ENCODE measurements at places on chromosomes 13 and 19.

GRCh38 chr13:50805805-50806204 lies 37.7 kb downstream of the DLEU7 start:
- DNase-seq, result no peak

- no peak for DNase-seq
These were observed 1.0 kb downstream of the FBL start for GRCh38 chr19:39845172-39845571.

- DNase-seq, result peak; percentile 30
These were observed 11.1 kb upstream of the GTF2F2 start for GRCh38 chr13:45109102-45109720.

- DNase-seq, result no peak
These were observed 234.2 kb downstream of the PCDH17 start for GRCh38 chr13:57865600-57866294.

- no peak for DNase-seq
These were observed 6.4 kb downstream of the COMP start for GRCh38 chr19:18784786-18785120.

- no peak for DNase-seq
These were observed 1.1 kb downstream of the NLRP11 start for GRCh38 chr19:55830656-55831055.

DNA sequence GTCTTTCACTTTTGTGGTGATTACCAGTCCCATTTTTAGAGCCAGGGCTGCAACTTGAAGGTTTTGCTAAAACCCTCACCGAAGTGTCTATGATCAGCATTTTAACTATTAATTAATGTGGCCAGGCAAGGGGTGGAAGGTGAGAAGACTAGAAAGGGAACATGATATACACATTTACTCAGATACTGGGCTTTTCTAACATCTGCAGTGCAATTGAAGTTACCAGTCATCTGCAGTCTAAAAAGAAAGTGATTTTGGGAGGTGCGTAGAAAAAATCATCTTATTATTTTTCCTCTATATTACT lies 481 bp downstream of the ALOX5AP start:
- no peak for DNase-seq

DNA sequence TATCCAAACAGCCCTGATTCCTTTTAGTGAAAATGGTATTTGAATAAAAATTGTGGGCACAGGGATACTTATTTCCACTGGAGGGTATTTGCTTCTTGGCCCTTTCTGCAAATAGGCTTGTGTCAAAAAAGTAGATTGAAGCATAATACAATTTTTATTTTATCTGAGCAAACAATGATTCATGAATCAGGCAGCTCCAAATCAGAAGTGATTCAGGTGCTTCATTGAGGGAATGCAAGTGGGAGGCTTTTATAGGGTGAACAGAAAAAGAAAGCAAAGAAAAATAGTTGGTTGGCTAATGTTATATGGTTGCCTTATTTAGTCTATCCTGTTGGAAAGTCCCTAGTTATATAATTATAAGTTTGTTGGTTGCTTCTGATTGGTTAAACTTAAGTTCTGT lies 117.9 kb downstream of the ITGBL1 start:
- DNase-seq, result no peak

GRCh38 chr19:50461066-50461875 lies 15.0 kb upstream of the EMC10 start:
- peak; percentile 73 for DNase-seq

- DNase-seq, result peak; percentile 38
These were observed 748 bp downstream of the LMNB2 start for GRCh38 chr19:2455851-2456570.

- no peak for DNase-seq
These were observed 7.2 kb downstream of the ACTN4 start for GRCh38 chr19:38654628-38655055.

DNA sequence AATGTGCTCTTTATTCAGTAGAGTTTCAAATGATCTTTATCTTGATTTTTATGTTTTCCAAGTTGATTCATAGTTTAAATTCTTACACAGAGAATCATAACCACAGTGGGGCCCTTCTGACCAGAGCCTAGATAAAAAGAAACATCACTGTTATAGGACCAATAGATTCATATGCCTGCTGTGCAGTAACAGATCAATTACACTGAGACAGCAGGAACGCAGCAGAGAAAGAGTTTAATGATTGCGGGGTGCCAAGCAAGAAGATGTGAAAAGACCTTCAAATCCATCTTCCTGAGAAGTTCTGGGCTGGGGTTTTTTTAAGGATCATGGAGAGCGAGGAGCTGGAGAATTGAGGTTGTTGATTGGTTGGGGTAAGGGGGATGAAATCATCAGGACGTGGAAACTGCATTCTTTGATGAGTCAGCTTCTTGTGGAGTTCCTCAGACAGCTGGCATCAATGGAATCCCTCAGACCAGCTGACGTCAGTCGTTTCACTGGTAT lies 346.6 kb downstream of the TBC1D4 start:
- no peak for DNase-seq

GRCh38 chr13:91960947-91961346 lies 562.5 kb downstream of the GPC5 start:
- no peak for DNase-seq

- no peak for DNase-seq
These were observed 150.3 kb downstream of the SLITRK5 start for GRCh38 chr13:87821512-87821911.

GRCh38 chr13:30047154-30047874 lies 196.9 kb upstream of the UBL3 start:
- peak; percentile 16 for DNase-seq

GRCh38 chr13:111970494-111971141 lies 96.3 kb upstream of the SOX1 start:
- DNase-seq, result no peak

DNA sequence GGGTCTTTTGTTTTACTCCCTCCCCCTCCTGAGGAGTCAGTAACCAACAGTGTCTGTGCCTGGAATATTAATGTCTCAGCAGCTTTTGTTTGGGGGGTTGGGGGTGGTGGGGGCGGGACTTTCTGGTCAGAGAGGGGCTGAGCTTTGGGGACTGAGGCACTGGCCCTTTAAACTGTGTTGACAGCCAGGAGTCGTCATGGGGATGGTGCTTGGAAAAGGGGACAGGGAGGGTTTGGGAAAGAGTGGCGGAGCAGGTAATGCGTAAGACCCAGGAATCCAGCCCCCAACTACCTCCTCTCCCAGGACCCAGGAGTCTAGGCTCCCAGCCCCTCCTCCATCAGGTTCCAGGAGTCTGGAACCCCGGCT lies 5.2 kb downstream of the CADM4 start:
- no peak for DNase-seq

- DNase-seq, result no peak
These were observed 29.0 kb upstream of the CXCL17 start for GRCh38 chr19:42471554-42472249.

DNA sequence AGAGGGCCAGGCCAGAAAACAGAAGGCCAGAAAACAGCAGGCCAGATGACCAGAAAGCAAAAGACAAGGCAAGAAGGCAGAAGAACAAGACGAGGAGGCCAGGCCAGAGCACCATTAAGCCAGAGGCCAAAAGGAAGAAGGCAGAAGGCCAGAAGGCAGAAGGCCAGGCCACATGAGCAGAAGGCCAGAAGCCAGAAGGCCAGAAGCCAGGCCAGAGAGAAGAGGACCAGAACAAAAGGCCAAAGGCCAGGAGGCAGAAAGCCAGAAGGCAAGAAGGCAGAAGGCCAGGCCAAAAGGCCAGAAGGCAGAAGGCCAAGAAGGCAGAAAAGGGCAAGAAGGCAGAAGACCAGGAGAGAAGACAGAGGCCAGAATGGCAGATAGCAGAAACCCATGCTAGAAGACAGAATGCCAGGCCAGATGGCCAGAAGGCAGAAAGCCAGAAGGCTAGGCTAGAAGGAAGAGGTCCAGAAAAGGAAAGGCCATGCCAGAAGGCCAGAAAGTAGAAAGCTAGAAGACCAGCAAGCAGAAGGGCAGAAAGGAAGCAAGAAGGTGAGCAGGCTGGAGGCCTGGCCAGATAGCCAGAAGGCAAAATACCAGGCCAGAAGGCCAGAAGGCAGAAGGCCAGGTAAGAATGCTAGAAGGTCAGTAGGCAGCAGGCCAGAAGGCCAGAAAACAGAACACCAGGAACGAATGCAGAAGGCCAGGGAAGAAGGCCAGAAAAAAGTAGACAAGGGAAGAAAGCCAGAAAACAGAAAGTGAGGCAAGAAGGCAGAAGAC lies 187.6 kb downstream of the TUBA3C start:
- DNase-seq, result no peak

- DNase-seq, result no peak
These were observed 7.9 kb upstream of the ELL start for GRCh38 chr19:18529782-18530181.

DNA sequence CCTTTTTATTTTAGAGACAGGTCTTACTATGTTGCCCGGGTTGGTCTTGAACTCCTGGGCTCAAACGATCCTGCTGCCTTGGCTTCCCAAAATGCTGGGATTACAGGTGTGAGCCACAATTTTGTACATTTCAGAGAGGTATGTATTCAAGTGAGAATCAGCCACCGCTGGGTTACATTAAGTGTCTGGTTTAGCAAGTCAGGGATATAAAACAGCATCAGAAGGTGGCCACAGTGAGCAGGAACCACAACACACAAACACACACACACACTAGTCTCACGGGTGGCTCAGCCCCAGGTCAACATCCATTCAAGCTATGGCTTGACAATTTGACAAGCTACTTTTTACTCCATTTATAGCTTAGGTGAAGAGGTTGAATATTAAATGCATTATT lies 20.2 kb downstream of the KLK5 start:
- DNase-seq, result no peak

DNA sequence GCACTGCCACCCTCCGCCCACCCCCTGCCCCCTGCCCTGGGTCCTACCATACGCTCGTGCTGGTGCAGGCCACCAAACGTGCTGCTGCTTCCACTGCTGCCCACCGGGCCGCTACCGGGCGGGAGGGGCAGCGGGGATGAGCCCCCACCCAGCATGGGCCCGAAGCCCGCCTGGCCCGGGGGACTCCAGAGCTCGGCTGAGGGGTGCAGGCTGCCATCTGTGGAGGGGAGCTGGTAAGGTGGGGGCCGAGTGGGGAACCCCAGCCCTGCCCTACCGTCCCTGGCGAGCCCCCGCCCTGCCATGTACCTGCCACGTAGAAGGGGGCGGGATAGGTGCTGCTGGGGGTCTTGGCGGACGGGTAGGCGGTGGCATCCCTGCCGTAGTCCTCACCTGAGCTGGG lies 16.7 kb upstream of the UQCR11 start:
- DNase-seq, result no peak

- DNase-seq, result no peak
These were observed 14.3 kb downstream of the MRPS12 start for GRCh38 chr19:38944981-38945506.

GRCh38 chr13:114050536-114051450 lies 76.9 kb upstream of the C13orf46 start:
- no peak for DNase-seq

DNA sequence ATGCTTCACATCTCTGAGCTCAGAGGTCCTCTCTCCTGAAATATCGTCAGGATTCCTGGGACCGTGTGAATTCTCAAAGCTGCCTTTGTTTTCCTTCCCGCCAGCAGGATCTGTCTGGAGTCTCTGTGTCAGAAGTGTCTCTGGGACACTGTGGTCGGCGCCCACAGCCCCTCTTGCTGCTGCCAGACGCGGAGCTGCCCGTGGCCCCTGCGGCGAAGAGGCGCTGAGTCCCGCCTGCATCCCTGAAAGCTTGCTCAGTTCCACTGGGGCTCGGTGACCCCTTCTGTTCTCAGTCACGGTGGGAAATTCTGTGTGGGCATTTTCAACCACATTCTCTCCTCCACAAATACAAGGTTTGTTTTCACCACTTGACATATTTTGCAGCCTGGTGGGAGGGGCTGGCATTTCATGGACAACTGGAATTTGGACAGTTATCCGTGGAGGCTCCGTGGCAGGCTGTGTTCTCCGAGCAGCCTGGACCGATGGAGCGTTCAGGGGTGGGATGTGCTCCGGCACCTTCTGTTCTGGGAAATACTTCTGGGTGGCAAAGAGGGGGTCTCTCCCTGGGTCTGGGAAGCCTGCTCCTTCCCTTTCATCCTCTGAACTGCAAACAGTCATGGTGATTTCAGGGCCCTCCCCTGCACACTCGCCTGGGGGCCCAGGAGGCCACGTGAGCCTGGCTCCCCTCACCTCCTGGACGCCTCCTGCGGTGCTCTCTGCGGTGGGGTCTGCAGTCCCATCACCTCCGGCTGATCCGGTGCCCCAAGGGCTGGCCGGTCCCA lies 42.6 kb upstream of the GRTP1 start:
- DNase-seq, result no peak

DNA sequence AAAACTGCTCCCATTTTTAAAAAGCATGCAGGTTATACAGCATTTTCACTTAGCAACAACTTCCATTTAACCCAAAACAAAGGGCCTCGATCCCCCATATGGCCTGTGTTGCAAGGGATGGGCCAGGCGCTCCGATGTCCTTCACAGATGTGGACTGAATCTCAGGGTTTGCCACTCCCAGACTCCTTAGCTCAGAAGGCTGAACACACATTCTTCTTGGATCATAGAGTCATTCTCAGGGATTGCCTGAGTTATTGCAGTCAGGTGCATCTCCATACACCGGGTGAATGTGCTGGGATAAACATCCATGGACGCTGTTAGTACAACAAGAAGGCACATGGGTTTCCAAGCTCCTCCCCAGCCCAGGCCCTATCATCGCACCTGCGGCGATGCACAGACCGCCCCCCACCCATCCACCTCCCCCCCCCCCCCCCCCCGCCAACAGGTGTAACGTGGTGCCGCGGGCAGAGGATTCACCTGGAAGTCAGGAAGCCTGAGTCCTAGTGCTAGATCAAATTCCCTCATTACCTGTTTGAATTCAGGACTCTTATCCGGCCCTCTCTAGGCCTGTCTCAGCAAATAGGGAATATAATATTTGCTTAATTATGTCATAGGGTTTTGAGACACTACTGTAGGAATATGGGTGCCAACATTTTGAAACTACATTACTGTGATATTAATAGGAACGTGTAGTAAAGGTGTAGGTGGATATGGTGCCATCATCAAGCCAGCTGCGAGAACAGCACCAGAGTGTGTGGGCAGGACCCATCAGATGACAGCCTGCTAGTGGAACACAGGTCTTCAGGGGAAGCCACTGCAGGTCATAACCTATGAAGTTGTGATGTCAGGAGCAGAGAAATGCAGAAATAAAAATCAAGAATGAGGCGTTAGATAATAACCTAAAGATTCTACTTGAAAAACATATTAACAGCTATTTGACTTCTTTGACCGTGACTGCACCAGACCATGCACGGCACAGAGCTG lies 110.9 kb downstream of the SACS start:
- no peak for DNase-seq

DNA sequence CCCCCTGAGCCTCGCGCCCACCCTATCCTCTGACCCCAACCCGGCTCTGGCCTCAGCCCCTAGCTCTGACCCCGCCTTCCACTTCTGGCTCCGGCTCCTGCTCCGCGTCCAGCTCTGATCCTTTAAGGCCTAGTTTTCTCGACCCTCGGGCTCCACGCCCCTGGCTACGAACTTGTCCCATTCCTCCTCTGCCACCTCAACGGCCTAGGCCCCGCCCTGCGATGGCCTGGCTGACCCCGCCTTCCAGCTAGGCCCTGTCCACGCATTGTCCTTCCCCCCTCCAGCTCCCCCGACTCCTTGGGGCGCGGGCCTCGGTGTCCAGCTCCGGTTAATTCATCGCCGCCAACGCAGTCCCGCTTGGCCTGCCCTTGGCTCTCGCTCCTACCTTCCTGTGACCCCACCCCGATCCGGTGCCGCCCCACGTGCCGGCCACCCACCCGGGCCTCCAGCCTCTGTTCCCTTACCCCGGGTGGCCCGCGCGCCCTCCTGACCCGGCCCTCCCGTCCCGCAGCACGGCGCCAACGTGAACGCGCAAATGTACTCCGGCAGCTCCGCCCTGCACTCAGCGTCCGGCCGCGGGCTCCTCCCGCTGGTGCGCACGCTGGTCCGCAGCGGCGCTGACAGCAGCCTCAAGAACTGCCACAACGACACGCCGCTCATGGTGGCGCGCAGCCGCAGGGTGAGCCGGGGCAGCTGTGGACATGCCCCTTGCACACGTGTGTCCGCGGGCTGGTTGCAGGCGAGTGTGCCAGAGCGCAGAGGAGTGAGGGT lies 9.4 kb downstream of the BCL3 start:
- no peak for DNase-seq

Measured in activated CD4-positive, alpha-beta T cell treated with anti-CD3 and anti-CD28 coated beads, Interleukin-2, Interleukin-4, amounts not matched to agents 100 ng/mL and 50 ng/mL, durations not matched to agents 16 hours and 8 hours (primary cell).